ENCODE measurements at places on chromosomes 4 and X. TPM values are rescaled to one million over a fixed set of nuclear protein-coding genes. Genes with fewer than 3 reads are reported as not detected.

Gene CCDC160
- polyA plus RNA-seq, result 5.6 TPM

DNA sequence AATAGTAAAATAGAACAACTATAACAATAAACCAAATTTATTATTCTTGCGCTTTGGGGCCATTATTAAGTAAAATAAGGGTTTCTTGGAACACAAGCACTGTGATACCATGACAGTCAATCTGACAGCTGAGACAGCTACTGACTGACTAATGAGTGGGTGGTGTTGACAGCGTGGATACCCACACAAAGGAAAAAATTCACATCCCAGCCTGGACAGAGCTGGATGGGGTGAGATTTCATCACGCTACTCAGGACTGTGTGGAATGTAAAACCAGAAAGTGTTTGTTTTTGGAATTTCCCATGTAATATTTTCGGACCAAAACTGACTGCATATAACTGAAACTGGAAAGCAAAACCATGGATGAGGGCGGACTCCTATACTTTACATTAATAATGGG is 48.8 kb downstream of the IGFBP7 start:
- no peaks in the 10 kb centered on the region for H3K36me3 ChIP-seq
- H3K4me1 ChIP-seq, result no peaks in the 10 kb centered on the region
- no peak for DNase-seq
- H3K27me3 ChIP-seq, result no peaks in the 10 kb centered on the region

GRCh38 chr4:73523126-73523525 is 41.6 kb downstream of the AFM start:
- H3K27me3 ChIP-seq, result no peaks in the 10 kb centered on the region
- no peak overlapping the region for H3K4me3 ChIP-seq
- H3K36me3 ChIP-seq, result no peaks in the 10 kb centered on the region
- H3K27ac ChIP-seq, result no peak overlapping the region

- H3K36me3 ChIP-seq, result no peaks in the 10 kb centered on the region
- H3K27ac ChIP-seq, result no peak overlapping the region
- peak; percentile 25 for DNase-seq
- H3K4me3 ChIP-seq, result no peak overlapping the region
These were observed 4.7 kb downstream of the SRPX2 start for GRCh38 chrX:100648458-100649417.

GRCh38 chr4:89298788-89299152 is 8.8 kb downstream of the GPRIN3 start:
- no peaks in the 10 kb centered on the region for H3K4me1 ChIP-seq
- H3K27me3 ChIP-seq, result no peaks in the 10 kb centered on the region
- no peak for DNase-seq
- H3K36me3 ChIP-seq, result no peaks in the 10 kb centered on the region
- H3K4me3 ChIP-seq, result no peak overlapping the region

DNA sequence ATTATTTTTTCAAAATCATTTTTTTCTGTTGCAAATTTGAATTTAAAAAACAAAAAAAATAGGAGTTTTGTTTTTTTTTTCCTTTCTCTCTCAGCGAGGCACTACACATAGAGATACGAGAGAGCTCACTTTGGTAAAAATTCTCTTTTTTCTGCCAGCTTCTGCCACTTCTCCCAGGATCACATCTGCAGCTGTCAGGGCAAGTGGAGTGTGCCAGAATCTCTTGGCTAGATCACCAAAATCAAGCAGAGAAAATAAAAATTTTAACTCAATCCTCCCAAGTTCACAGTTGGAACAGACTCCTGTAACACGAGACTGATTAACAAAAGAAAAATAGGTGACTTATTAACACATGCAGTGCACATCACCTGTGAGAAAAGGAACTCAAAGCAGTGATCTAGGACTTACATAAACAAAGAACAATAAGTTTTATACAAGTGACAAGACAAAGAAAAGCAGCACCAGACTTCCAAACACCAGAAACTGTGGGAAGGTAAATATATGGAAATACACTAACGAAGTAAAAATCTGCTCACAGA is 213.2 kb upstream of the ZFP42 start:
- no peaks in the 10 kb centered on the region for H3K27me3 ChIP-seq
- peaks cover 10% of the 10 kb centered on the region for H3K36me3 ChIP-seq
- H3K27ac ChIP-seq, result no peak overlapping the region
- peaks cover 21% of the 10 kb centered on the region for H3K4me1 ChIP-seq
- H3K4me3 ChIP-seq, result no peak overlapping the region
- DNase-seq, result no peak

DNA sequence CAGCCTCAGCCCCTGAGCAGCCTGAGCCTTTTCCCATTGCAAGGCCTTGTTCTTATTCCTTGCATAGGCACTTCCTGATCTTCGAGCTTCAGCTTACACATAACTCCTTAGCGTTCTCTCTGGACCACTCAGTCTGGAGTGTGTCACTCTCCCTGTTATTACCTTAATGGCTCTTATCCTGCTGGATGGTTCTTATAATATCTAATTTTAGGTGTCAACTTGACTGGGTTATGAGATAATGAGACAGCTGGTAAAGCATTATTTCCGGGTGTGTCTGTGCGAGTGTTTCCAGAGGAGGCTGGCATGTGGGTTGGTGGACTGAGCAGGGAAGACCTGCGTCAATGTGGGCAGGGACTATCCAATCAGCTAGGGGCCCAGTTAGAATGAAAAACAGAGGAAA is 75.7 kb downstream of the HAUS3 start:
- no peaks in the 10 kb centered on the region for H3K36me3 ChIP-seq
- no peak overlapping the region for H3K27ac ChIP-seq
- H3K27me3 ChIP-seq, result no peaks in the 10 kb centered on the region
- no peaks in the 10 kb centered on the region for H3K4me1 ChIP-seq

- H3K27ac ChIP-seq, result no peak overlapping the region
- H3K4me1 ChIP-seq, result no peaks in the 10 kb centered on the region
- peak; percentile 54 for DNase-seq
- no peaks in the 10 kb centered on the region for H3K36me3 ChIP-seq
- no peaks in the 10 kb centered on the region for H3K27me3 ChIP-seq
- no peak overlapping the region for H3K4me3 ChIP-seq
These were observed 131.8 kb upstream of the ENPEP start for GRCh38 chr4:110344165-110344564.

DNA sequence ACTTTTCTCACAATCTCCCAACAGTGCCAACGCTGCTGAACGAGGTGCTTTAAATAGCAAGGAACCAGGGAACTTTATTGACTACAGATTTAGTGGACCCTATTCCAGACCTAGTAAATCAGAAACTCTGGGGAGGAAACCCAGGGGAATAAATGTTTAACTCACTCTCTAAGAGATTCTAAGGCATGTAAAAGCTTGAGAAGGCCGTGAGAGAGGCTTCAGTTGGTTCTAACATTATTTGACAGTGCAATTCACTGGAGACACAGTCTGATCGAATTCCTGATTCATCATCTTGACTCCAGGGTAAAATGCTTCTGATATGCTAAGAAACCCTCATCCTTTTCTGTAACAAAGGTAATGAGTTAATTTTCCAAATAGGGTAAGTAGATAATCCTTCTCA is 494.4 kb downstream of the KCNIP4 start:
- DNase-seq, result no peak
- H3K36me3 ChIP-seq, result no peaks in the 10 kb centered on the region
- H3K4me1 ChIP-seq, result no peaks in the 10 kb centered on the region
- no peaks in the 10 kb centered on the region for H3K27me3 ChIP-seq
- H3K4me3 ChIP-seq, result no peak overlapping the region

Measured in GM23338 (cell line).